ENCODE measurements at places on chromosomes 16 and 17.

DNA sequence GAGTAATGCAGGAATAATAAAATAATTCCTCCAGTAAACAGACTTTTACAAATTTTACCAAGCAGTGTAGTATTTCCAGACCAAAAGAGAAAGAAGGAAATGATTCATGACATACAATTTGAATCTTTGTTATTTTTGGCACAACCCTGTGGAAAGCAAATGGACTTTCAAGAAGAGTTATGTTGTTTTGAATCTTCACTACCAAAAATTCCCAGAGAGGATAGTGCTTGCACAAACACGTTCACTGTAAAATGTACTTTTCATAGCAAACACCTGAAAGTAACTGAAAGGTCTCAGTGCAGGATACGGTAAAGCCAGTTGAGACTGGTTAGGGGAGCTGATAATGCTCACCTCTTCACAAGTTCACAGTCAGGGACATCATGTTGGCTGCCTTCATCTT is 107.1 kb downstream of the USP22 start:
- peak; percentile 19 for DNase-seq

- no peak for DNase-seq
These were observed 910 bp downstream of the ITGAL start for GRCh38 chr16:30473231-30474073.

GRCh38 chr16:57614536-57614935 is 13.9 kb upstream of the ADGRG1 start:
- DNase-seq = no peak

DNA sequence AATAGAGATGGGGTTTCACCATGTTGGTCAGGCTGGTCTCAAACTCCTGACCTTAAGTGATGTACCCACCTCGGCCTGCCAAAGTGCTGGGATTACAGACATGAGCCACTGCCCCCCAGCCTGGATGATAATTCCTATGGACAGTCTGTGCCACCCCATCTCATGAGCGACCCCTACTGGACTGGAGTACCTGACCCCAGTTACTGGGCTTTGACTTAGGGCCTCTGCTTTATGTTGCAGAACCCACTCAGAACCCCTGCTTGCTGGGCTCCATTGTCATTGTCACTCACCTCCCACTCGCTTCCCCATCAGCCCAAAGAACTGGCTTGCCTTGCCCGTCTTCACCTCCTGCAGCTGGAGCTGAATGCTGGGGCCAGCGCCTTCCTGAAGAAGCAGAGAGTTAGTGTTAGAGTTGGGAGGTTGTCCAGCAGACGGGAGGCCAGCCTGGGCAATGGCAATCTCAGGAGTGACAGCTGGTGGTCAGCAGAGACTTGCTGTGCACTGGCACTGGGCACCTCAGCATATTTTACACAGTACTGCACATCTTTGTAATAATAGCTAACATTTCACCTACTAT is 4.0 kb downstream of the TAC4 start:
- DNase-seq = no peak

GRCh38 chr16:51666074-51666473 is 515.0 kb upstream of the SALL1 start:
- DNase-seq = no peak

DNA sequence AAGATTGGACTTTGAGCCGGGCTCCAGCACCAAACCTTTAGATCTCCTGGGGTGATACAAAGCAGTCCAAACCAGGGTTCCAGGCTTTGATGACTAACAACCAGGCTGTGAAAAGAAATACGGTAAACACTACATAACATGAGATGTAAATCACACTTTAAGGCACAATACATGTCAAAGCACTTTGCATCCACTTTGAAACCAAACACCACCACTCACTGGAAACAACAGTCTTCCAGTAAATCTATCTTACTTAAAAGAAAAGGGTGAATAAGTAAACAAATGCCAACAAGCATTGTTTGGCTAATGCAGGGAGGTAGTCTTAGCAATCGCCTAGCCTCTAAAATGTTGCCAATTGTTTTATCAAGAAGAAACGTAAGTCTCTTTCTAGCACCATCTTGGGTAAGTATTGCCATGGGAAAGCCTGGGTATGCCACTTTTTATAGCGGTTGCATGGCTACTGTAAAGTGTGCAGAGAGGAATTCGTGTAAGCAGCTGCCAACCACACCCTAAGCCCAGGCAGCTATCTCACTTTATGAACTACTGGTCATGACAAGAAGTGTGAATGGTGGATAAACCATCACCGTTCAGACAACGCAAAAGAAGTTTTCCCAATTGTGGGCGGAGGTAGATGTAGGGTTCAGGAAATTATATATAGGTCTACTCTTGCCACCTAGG is 267.4 kb upstream of the PSMD7 start:
- DNase-seq = no peak

DNA sequence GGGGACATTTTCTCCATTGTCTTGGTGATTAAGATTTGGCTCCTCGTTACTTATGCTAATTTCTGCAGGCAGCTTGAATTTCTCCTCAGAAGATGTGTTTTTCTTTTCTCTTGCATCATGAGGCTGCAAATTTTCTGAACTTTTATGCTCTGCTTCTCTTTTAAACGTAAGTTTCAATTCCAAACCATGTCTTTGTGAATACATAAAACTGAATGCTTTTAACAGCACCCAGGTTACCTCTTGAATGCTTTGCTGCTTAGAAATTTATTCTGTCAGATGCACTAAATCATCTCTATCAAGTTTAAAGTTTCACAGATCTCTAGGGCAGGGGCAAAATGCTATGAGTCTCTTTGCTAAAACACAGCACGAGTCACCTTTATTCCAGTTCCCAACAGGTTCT is 19.4 kb downstream of the ARHGAP44 start:
- DNase-seq = no peak

- DNase-seq = no peak
These were observed 759 bp downstream of the ELAC2 start for GRCh38 chr17:13016881-13017654.

GRCh38 chr17:31908386-31908785 is 6.9 kb upstream of the UTP6 start:
- no peak for DNase-seq

- DNase-seq = peak; percentile 92
These were observed 1.3 kb downstream of the APPBP2 start for GRCh38 chr17:60524463-60525327.

DNA sequence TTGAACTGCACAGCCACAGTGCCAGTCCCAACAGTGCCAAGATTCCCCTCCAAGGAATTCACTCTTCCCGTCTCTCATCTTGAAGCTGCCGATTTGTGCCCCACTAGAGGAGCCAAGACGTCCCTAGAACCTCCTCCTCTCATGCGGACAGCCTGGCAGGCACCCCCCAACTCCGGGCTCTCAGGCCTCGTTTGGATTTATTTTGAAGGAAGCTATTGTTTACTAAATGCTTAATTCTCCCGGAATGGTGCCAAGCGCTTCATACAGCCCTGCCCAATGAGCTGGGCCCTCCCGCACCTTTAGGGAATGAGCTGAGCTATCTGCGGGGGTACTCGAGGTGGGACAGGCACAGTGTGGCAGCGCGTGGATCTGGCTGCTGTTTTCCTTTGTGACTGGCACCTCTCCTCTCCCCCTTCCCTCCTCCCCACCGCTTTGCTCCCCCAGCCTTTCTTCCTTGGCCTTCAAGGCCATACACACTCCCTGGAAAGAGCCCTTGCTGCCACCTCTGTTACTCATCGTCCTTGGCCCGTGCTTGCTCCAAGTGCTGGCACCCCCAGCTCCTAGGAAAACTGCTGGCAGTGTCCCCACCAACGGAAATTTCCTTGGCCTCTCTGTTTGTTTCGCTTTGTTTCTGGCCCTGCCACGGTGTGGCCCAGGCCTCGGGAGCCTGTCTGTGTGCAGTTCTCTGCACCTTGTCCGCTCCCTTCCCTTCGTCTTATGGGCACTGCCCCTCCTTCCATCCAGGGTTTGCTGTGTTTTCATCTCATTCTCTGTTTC is 49.9 kb upstream of the CDR2 start:
- peak; percentile 63 for DNase-seq

- peak; percentile 49 for DNase-seq
These were observed 2.3 kb downstream of the METRNL start for GRCh38 chr17:83081684-83082201.

DNA sequence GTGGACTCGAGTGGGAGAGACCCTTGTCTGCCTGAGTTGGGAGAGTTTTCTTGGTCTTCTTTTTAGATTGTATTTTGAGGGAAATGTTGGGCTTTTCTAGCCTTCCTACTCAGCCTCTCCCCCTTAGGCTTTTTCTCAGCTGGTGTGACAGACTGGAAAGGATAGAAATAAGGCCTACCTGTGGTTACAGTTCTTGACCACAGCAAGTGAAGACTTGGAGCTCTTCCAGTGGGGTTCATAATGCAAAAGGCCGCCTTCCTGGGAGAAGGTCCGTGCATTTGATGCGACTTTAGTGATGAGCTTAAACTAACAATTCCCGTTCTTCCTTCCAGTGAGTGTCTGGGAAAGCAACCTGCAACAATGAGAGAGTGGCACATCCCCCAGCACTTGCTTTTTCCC is 56.8 kb downstream of the B9D1 start:
- no peak for DNase-seq

DNA sequence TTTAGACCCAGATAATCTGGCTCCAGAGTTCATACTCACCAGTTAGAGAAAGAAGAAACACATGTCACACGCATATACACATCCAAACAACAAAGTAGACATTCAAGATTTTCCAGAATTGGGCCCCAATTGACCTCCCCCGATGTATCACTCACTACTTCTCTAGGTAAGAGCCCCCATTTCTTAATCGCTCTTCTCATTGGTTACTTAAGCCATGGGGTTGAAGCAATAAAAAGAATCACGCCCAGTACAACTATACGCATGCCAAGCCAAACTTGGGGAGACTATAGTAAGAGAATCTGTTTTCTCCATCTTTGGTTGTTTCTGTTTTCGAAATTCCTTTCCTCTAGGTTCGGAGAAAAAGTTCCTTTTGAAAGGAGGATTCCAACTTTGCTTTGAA is 565 bp downstream of the DDX52 start:
- no peak for DNase-seq

GRCh38 chr17:9513266-9513665 is 62.4 kb downstream of the STX8 start:
- DNase-seq = no peak

- no peak for DNase-seq
These were observed 403.3 kb upstream of the TNRC6C start for GRCh38 chr17:77555121-77555591.

DNA sequence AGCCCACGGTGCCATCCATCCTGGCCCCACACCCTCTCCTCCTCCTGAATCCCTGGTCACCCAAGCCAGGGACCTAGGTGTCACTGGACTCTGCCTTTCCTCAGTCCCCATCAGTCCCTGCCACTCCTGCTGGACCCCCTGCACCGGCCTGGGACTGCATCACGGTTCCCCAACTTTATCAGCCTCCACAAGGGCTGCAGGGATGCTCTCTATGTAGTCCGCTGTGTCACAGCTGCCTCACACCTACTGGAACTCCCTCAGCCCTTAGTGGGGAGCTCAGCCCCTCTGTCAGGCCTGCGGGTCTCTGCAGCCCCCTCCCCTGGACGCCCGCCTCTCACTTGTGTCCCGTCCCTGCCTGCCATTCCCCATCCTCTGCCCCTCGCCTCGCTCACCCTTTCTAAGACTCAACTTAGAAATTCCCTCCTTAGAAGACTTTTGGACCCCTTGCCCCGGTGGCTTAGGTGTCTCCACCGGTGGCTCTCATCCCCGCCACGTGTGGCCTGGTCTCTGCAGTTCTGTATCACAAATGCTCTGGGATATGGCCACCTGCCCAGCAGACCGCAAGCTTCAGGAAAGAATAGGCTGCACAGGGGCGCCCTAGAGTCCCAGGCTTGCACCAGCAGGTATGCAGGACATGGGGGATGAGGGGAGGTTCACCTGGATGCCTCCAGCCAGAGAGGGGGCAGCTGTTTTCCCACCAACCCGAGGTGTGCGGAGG is 62.9 kb downstream of the PRMT7 start:
- no peak for DNase-seq

GRCh38 chr17:73305845-73306836 is 5.7 kb downstream of the CDC42EP4 start:
- DNase-seq = no peak

GRCh38 chr16:77579351-77579891 is 142.9 kb upstream of the NUDT7 start:
- peak; percentile 88 for DNase-seq

GRCh38 chr17:56548661-56549060 is 44.8 kb upstream of the NOG start:
- DNase-seq = no peak

DNA sequence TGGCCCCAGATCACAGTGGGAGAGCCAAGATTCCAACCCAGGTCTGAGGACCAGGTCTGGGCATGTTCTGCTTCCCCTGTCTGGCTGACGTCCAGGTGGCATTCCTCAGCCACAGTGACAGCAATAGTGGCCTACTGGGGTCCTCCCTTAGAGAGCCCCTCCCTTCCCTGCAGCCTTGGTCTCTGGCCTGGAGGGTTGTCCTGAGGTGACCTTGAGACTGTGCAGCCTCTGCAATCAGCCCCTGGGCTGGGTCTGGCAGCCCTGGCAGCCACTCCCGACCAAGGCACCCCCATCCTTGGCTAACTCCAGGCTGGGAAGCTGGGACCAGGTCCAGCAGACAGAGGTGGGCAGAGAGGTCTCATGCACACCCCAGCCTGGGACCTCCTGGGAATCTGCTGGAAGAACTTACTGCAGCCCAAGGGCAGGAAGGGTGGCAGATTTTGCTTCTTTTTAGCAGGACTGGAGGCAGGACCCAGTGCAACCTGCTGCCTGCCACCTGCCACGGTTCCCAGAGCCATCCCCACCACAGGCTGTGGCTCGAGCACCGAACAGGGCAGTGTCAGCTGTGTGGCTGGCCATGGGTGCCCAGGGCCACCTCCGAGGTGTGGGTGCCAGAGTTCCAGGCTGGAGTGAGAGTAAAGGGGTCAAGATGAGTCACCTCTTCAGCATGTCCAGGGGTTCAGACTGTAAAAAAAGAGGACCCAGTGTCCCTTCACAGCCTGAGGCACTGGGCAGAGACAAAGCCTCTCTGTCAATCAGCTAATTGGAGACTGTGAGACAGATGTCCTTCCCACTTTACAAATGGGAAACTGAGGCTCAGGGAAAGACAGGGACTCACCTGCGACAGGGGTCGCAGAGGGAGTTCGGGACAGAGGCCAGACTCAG is 12.6 kb downstream of the GRB7 start:
- DNase-seq = no peak

Measured in lung (tissue), 17 donors.